ENCODE measurements at places on chromosomes 5 and 9.
A peak's percentile ranks its signal among the peaks of the same experiment; 100 is the strongest.

GRCh38 chr9:12843735-12844134 lies 68.9 kb downstream of the LURAP1L start:
- DNase-seq, result no peak

DNA sequence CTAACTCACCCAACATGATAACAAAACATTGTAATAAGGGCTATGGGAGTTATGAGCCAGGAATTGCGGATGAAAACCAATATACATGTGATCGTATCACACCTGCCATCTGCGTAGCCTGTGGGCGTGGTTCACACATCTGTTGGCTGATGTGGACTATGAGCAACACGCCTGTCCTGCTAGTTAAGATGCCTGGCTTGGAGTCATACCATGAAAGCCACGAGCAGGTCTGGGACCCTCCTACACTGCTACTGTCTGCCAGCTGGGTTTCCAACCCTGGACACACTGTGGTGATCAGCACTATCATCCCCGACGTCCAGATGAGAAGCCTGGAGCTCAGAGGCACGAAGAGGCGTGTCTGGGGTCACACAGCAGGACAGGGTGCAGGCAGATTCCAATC lies 40.2 kb downstream of the STK10 start:
- DNase-seq, result no peak

GRCh38 chr5:18850216-18850615 lies 1137.8 kb downstream of the CDH18 start:
- no peak for DNase-seq

- no peak for DNase-seq
Observed at GRCh38 chr5:172446336-172447051, 7.8 kb downstream of the SH3PXD2B start.

DNA sequence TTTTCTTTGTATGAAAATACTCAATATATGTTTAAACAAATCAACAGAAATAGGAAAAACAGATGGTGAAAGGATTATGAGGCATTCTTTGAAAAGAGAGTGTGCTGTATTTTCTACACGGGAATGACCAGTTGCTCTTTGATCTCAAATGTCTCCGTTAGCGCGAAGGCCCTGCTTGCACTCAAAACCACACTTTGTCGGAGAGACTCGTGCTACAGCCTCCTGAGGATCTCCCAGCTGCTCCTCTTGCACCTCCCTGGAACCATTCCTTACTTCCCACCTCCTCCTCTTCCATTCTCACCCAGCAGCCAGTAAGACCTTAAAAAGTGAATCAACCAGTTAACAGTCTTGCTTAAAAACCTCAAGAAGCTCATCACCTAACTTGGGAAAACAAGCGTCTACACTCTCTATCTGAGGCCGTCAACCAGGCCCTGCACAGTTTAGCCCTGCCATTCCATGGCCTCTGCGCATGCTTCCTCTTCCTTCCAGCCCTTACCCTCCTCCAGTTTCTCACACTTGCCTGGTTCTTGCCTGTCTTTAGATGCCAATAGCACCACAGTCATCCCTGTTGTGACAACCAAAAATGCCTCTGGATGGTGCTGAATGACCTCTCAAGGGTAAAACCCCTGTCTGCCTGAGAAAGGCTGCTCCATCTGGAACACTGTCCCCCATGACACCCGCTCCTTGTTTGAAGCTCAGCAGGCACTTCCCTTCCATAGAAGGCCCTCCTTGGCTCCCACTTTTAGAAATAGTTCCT lies 594.7 kb upstream of the WWC1 start:
- DNase-seq, result no peak

- DNase-seq, result no peak
Observed at GRCh38 chr5:119313197-119313596, 42.6 kb upstream of the TNFAIP8 start.

DNA sequence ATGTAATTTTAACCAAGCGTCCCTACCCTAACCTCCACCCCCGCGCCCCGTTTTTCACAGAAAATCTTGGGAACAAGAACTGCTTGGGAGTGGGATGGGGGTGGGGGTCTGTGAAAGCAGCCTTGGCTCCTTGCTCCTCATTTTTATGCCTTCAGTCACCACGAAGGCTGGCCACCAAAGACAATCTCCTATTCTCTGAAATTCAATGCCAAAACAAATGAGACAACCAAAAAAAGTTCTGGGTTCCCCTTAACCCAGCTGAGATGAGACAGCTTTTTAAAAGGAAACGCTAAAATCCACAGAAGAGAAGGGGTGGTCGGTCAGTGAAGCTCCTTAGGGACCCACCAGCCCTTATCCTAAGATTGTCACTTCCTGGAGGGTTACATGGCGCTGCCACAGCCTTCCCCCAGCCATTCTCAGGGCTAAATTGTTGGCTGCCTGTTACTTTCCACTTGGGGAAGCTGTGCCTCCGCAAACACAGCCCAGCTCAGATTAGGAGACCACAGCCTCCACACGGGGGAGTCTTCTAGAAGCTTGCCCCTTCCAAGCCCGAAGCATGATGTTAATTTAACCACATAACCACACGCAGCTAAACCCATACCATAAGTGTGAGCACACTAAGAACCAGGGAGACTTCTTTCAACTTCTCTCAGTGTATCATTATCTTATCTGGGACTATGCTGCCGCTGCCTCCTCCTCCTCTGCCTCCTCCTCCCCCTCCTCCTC lies 136.3 kb downstream of the FOXD1 start:
- DNase-seq, result no peak

DNA sequence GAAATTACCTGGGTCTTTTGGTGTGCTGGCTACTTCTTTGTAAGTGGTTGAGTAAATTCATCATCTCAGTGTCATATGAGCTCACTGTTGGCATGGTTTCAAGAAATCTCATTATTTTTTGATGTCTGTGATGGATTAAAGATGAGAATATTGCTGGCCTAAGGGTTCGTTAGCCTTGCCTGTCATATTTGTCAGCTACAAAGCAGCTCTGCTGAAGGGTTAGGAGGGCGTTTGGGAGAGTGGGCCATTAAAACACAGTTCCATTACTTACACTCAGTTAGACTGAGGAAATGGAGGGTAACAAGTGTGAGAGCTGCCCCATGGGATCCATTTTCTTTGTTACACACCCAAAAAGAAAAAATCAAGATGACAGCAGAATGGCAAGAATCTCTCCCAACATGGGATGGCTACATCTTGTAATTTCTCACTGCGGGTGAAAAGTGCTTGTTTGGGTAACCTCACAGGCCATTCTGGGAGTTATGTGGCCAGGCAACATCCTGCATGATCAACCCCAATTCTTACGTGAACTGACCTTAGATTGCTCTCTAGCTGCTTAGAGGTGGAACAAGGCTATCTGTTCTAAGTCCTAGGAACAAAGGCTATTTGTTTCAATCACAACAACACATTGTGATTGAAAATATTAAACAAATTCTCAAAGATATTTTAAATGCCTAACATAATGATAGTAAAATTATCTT lies 609.5 kb upstream of the RGMB start:
- no peak for DNase-seq

DNA sequence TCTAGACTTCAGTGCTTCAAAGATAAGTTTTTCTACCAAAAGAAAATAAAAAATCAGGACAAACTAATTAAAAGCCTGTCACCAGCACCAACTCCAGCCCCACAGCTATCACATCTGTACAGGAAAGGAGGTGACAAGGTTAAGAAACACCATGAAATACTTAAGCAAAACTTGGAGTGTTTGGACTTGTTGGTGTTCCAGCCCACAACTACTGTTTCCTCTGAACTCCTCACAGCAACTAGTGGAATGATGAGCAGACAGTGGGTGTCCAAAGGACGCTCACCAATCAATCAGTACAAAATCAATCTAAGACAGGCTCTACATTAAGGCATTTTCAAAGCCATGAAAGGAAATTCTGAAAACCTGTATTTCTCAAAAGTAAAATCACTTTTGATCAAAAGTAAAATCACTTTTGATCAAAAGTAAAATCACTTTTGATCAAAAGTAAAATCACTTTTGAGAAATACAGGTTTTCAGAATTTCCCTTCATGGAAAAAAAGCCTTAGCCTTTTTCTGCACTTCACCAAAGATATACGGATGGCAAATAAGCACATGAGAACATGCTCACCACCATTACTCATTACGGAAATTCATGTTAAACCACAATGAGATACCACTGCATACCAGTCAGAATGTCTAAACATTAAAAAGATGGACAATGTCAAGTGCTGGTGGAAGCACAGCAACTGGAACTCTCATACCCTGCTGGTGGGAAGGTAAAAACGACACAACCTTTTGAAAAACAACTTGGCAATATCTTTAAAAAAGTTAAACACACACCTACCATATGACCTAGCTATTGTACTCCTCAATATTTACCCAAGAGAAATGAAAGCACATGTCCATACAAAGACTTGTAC lies 79.7 kb downstream of the MED27 start:
- DNase-seq, result no peak

DNA sequence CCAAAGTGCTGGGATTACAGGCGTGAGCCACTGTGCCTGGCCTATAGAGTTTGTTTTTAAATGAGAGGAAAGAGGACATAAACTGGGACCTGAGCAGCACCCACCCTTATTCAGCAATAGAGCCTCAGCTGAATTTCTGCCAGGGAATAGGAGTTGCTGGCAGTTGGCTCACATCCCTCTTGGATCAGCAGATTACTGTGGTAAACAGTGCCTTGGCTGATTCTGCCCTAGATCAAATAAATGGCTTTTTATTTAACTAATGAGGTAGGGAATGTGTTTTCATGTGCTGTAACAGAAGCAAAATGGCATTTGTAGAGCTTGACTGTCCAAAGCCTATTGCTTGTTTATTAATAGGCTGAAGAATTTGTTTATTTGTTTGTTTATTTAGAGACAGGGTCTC lies 2.1 kb downstream of the ARHGEF37 start:
- no peak for DNase-seq

- DNase-seq, result no peak
Observed at GRCh38 chr5:38162625-38163024, 95.7 kb upstream of the EGFLAM start.

DNA sequence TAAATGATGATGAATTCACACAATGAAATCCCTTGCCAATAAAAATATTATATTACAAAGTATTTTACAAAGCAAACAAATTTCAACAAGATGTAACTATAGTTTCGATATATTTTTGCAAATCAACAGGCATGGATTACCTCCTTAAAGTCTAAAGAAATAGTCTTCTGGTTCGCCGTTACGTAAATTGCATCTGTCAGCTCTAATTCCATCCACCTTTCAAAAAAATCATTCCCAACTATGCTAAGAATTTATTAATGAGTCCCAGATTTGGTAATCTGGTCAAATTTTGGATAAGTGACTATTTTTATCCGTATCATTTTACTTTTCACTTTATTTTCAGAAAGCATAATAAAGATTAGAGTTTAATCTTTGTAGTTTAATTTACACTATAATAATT lies 1984.9 kb downstream of the EFNA5 start:
- DNase-seq, result no peak

- no peak for DNase-seq
Observed at GRCh38 chr5:40714001-40714400, 34.3 kb downstream of the PTGER4 start.

DNA sequence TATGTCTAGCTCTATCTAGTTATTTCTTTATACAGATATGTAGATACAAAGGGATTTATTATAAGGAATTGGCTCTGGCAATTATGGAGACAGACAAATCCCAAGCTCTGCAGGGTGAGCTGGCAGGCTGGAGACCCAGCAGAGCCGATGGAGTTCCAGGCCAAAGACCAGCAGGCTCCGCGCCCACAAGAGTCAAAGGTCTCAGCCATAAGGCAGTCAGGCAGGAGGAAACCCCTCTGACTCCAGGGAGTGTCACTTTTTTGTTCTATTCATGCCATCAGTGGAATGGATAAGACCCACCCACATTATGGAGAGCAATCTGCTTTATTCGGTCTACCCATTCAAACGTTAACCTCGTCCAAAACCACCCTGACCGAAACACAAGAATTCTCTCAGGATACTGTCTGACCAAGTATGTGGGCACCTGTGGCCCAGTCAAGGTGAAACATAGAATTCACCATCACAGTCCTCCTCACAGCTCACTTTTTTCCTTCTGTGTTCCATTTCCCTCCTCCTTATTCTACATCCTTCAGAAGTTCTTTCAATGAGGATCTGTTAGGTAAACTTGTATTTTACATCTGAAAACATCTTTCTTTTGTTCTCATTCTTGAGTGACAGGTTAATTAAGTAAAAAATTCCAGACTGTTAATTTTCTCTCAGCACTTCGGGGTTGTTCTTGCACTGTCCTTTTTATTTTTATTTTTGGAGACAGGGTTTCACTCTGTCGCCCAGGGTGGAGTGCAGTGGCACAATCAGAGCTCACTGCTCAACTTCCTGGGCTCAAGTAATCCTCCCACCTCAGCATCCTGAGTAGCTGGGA lies 21.2 kb downstream of the RNF130 start:
- no peak for DNase-seq

GRCh38 chr9:17824191-17824590 lies 245.3 kb downstream of the SH3GL2 start:
- DNase-seq, result no peak

GRCh38 chr9:86749894-86750255 lies 197.4 kb downstream of the GAS1 start:
- DNase-seq, result no peak

DNA sequence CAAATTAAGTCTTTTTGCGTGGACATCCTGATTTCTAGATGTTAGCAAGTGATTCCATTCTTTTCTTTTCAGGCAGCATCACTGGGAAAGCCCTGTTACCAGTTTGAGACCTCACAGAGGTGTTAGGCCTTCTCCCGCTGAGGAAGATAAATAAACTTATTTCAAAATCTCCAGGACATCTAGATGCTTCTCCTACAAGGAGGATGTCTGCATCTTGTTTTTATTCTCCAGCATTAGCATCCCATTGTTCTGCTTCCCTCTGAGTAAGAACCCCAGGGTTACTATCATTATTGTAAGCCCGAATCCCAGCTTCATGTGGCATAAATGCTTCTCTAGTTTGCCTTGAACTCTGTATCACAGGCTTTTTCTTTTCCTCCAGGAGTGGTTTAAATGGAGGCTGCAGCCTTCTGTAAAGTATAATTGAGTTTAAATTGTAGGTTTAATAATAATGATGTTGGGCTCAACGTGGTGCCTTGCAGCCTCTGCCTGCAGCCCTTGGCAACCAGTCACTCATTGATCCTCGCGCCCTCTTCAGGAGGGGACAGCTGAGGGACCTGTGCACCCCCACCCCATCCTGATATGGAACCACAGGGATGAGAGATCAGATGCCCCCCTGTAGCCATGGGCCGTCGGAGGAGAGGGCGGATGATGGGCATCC lies 114.9 kb downstream of the PDZD2 start:
- peak; percentile 99 for DNase-seq

- no peak for DNase-seq
Observed at GRCh38 chr9:86503314-86503713, 149.1 kb upstream of the TUT7 start.

DNA sequence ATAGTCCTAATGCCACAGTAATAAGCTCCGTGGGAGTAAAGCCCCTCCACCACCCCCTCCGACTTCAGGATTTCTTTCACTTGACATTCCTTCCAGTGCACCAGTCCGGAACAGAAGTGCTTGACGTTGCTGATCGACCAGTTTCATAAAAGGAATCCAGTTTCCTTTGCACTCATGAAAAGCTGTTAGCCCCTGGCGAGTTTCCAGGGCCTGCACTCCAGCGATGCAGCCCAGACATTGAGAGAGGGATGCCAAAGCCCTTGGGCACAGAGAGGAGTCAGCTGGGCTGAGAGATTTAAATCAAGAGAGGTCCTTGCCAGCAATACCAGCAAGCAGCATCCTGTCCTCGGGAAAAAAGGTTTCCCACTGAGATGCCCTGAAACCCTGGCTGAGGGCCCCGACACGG lies 170.1 kb downstream of the GABBR2 start:
- DNase-seq, result no peak
